Kidney (tissue), 22 donors: ENCODE measurements at places on chromosomes 5 and 9.

DNA sequence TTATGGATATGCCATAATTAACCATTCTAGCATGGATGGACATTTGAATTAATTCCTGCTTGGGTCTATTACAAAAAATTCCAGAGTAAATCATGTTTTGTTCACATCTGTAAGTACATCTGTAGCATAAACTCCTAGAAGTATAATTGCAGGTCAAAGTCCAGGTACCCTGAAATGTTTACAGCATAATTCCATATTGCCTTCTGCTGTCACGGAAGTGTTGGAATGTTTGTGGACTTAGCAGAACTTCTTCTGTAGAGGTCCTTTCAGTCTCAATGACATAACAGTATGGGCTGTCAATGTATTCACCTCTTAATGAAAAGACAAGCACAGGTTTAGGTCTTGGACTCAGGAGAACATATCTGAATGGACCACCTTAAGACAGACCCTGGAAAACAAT is 1.8 kb downstream of the FAM240B start:
- no peak for DNase-seq

- peak; percentile 23 for DNase-seq
Observed at GRCh38 chr5:37900692-37901091, 60.9 kb upstream of the GDNF start.

- DNase-seq = no peak
Observed at GRCh38 chr9:108671794-108672193, 184.0 kb downstream of the ACTL7B start.

GRCh38 chr9:27800159-27800558 is 226.9 kb upstream of the C9orf72 start:
- DNase-seq = no peak

GRCh38 chr9:127955294-127956015 is 17.8 kb upstream of the DPM2 start:
- DNase-seq = peak; percentile 91

DNA sequence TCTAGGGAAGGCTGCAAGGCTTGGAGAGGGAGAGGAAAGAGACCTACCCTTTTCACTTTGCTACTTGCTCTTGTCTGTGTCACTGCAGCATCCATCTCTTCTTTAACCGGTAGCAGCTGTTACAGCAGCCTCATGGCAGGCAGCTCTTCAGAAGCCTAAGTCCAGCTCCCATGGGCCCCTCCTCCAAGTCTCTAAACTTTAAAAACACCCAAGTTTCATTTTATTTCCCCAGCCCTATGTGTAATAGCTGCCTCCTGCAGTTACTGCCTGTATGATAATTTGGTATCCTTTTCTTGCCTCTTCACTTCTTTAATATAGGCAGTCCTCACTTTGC is 313.1 kb upstream of the PIK3R1 start:
- DNase-seq = no peak

DNA sequence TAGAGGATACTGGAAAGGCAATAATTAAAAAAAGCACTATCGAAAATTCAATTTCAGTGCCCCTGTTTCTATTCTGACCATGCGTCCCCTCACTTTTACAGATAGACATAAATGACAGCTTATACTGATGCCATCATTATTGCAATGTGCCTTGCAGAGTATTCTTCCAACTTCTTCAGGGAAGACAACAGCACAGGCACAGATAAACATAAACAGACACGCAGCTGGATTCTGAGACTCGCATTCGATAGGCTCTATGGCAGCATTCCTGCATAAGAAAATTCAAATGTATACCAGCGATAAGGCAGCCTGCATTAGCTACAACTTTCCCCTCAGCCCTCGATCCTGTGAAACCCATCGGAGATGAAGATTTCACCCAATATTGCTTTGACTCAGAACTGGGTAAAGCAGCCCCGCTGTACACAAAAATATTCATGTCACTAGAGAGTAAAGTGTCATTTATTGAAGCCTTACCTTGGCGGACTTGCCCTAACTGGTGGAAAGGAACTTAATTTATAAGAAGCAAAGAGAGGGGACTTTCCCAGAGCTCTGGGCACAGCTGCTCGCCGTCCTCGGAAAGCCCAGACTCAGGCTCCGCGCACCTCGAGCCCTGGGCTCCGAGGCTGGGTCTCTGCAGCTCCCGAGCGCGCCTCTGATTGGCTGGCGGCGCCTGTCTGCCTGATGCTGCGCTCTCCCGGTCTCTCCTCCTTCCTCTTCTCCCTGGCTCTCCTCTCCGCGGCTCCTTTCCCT is at the start of gene CDH18:
Gene CDH18 (minus strand): TSS at position 589 of the 750 bp plus-strand sequence. CDS start 149,214 bp downstream, outside the sequence.
- peak; percentile 56 for DNase-seq

- peak; percentile 38 for DNase-seq
Observed at GRCh38 chr5:61141801-61142200, 20.5 kb downstream of the SMIM15 start.

DNA sequence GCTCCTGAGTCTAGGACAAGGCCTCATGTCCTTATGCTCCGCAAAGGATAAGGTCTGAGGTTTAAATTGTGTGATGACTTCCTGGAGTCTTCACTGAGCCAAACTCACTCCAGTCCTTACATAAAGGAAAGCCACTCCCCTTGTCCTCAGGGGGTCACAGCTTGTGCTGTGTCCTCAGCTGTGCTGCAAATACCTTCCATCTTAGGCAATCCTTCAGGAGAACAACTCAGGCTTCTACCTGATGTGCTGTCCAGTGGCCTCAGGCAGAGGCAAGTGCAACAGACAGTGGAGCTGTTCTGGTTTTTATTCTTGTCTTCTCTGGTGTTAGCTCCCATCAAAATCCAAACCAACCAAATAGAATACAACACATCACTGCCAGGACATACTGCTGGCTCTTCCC is 151.5 kb downstream of the TAF11L14 start:
- no peak for DNase-seq

GRCh38 chr9:1960342-1961042 is 54.7 kb upstream of the SMARCA2 start:
- DNase-seq = no peak

DNA sequence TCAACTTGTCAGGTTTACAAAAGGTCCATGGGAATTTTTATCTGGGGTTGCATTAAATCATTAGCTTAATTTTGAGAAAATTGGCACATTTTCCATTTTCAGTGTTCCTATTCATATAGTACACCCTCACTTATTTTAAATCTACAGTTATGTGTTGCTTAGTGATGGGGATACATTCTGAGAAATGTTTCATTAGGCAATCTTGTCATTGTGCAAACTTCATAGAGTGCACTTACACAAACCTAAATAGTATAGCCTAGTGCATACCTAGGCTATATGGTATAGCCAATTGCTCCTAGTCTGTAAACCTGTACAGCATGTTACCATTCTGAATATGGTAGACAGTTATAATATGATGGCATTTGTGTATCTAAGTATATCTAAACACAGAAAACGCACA is 19.8 kb upstream of the FAM151B start:
- DNase-seq = no peak

- DNase-seq = no peak
Observed at GRCh38 chr9:125074976-125075375, 68.4 kb downstream of the SCAI start.

DNA sequence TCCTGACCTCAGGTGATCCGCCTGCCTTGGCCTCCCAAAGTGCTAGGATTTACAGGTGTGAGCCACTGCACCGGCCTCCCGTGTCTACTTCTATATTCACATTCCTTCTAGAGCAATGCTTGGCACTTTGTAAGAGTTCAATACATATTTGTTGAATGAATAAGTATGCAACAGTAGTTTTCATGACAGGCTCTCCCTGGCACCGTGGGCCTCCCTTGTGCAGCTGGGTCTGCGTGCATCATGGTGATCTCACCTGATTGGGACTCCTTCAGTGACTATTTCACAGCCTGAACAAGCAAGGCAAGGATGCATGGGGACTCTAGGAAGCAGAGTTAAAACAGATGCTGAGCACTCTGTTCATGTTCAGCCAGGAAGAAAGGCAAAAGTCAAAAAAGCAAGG is 6.8 kb upstream of the ZBTB34 start:
- DNase-seq = no peak

- DNase-seq = no peak
Observed at GRCh38 chr5:124089578-124089977, 577.6 kb downstream of the CSNK1G3 start.

- DNase-seq = no peak
Observed at GRCh38 chr5:102481054-102481715, 17.6 kb downstream of the SLCO6A1 start.
